ENCODE measurements at places on chromosomes 1 and 21.

DNA sequence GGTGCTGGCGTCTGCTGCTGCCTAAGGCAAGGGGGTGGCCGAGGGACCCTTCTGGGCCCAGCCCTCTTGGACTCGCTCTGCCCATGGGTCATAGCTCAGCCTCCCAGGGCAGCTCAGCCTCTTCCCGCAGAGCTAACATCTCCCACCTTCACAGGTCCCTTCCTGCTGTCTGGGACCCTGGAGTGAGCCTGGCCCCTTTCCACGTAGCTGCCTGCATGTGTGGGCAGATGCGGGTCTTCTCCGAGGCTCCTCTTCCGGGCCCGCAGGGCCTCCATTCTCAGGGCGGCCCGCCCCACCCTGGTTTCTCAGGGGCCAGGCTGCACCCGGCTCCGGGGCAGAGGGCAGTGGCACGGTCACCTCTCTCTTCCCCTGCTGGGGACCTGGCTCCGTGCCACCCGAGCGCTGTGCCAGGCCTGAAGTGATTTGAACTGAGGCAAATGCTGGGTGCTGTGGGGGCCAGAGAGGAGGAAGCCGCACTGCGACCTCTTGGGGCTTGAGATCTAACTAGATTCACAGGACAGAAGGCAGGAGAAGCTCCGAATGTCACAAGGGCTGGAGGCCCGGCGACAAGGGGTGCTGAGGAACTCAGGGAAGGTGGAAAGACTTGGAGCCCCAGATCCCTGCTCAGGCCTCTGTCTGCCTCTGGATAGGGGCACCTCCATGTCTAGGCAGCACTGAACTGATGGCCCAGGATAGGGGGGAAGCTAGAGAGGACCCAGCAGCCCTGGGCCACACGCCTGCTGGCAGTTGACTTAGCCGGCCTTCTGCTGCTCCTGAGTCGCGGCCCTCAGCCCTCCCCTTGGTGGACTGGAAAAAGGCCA, 40.7 kb downstream of the COQ8A start:
- DNase-seq: no peak

DNA sequence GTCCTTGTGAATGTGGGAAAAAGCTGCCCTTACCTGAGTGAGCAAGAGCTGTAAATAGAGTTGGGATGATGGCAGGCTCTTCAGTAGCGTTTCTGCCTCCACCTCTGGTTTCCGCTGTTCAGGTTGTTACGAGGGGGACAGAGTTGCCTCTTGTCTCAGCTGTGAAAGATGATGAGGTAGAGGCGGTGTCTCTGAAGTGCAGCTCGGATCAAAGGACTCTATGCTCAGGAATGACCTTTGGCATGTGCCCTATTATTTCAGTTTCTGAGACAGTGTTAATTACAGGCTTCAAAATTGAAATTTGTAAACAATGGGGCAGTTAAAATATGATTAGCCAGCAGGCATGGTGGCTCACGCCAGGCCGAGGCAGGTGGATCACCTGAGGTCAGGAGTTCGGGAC, 70.3 kb downstream of the VPS26C start:
- no peak for DNase-seq

DNA sequence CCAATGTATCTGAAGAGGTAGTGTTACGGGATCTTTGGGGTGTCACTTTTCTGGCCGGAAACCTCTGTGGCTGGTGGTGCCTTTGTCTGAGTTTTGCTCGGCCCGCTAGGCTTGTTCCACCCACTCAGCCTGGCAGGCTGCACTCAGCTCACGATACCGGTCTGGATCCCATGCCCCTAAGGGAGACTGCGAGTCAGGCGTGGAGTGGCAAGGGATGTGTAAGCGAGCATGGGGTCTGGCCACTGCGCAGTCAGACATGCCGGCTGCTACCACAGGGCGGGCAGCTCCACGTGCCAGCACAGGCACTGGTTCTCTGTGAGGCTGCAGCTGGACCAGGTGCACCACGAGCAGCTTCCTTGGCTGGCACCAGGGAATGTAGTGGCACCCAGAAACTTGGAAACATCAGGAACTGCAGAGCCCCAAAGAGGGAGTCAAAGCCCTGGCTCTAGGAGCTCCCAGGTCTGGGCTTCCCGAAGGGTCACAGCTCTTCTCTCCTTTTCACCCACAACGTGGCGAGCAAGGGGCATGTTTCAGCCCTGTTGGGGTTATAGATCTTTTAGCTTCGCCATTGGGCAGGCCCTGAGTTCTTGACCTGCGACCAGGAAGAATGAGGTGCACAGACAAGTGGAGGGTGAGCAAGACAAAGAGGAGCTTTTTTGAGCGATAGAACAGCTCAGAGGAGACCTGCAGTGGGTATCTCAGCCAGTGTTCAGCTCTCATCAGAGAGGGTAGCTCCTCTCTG, 23.8 kb upstream of the LRRC8C start:
- no peak for DNase-seq

- DNase-seq: no peak
These were observed 2.3 kb downstream of the ARTN start for GRCh38 chr1:43935711-43936427.

GRCh38 chr1:160446945-160447600, 46.7 kb downstream of the VANGL2 start:
- no peak for DNase-seq

- DNase-seq: no peak
These were observed 194.8 kb downstream of the ZZZ3 start for GRCh38 chr1:77487631-77488030.

DNA sequence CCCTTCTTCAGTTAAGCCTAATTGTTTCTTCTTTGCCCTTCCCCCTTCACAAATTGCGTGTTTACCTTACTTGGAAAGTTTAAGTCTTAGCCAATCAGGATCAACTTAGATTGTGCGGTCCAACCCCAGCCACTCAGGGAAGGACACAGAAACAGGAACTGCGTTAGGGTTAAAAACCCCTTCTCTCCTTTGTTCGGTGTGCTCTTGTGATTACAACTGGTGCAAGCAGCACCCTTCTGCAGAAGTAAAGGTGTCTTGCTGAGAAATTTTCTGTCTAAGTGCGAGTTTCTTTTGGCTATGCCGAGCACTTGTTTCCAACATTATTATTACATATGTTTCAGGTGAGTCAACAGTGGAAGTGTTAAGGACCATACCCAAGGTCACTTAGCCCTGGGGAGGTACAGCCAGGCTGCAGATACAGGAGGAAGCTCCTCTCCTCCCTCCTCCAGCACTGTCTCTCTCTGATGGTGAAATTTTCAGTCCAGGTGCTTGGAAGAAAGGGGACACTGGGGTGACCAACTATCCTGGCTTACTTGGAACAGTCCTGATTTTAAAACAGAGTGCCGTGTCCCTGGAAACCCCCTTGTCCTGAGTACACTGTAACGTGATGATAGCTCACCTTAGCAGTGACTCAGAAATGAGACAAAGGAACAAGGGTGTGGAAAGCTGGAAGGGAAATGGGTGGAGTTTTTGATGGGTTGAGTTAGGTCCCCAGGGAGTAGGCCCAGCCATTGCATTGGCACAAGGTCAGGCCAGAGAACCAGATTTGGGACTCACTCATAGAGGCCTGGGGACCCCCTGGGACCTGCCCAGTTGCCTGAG, 68.7 kb upstream of the KLHDC7A start:
- no peak for DNase-seq

GRCh38 chr1:180501865-180502360, 464 bp downstream of the ACBD6 start:
- DNase-seq: no peak

DNA sequence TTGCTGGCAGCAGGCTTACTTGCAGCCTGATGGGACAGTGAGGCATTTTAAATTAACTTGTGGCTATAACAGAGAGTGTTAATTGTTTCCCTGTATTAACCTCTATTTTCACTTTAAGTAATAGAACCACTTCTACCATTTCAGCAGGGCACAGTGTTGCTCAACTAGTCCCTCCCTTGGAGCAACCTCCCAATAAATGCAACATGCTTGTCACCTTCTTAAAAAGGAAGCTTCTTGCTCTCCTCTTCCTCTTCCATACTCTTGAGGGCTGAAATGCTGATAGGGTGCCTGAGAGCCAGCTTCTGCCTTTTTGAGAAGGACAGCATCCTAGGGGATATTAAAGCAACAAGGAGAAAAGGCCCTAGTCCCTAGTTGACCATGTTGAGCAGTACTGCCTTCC, 52.1 kb downstream of the C4BPA start:
- no peak for DNase-seq

- DNase-seq: no peak
These were observed 40.2 kb downstream of the IL12RB2 start for GRCh38 chr1:67347688-67348472.

- DNase-seq: no peak
These were observed 228.5 kb upstream of the AJAP1 start for GRCh38 chr1:4425892-4426291.

GRCh38 chr1:181013144-181013543, 9.5 kb downstream of the STX6 start:
- DNase-seq: no peak

DNA sequence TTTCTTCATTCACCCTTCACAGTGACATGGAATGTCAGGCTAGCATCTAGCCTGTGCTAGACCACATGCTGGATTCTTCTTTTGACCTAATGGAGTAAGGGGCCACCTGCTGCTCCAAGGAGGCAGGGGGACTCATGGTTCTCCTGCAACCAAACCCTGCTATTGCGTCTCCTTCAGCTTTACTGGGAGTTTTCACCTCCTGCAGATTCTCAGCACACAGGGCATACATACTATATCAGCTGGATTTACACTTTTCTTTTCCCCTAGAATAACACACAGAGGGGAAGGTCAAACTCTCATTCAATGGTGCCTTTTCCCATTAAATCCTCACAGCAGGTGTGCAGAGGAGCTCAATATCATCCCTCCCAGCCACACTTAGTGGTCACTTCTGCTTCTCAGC, 16.6 kb upstream of the AK5 start:
- no peak for DNase-seq

GRCh38 chr1:226322986-226323385, 14.0 kb upstream of the LIN9 start:
- DNase-seq: no peak

Measured in putamen (tissue), 1 donor.